Pulmonary artery endothelial cell (primary cell): ENCODE measurements at places on chromosomes 4 and X. TPM values are rescaled to one million over a fixed set of nuclear protein-coding genes. Genes with fewer than 3 reads are reported as not detected.

The COL25A1 gene
- 0.14 and 4.0 TPM in 2 replicates for total RNA-seq

The ZNF711 gene
- total RNA-seq, result 3.6 and 5.3 TPM in 2 replicates

GRCh38 chr4:70251945-70252277, 9.5 kb downstream of the CSN3 start:
- DNase-seq, result no peak

DNA sequence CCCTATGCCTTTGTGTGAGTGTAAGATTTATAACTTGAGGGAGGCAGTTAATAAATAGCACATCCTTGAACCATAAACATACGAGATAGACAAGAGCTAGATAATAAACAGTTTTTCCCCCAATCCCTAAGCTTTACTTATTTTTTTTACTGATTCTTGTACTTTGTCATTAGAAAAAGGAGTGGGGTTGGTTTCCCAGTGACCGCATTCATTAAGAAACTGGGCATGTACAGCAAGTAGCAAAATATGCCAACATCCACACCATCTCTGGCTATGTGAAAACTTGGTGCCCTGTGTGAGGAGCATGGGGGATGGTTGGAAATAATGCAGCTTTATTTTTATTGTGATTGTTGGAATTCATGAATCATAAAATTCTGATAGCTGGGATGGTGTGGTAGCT, 176.2 kb downstream of the CBR4 start:
- no peak for DNase-seq

The MND1 gene
- 2.9 and 6.0 TPM in 2 replicates for total RNA-seq

DNA sequence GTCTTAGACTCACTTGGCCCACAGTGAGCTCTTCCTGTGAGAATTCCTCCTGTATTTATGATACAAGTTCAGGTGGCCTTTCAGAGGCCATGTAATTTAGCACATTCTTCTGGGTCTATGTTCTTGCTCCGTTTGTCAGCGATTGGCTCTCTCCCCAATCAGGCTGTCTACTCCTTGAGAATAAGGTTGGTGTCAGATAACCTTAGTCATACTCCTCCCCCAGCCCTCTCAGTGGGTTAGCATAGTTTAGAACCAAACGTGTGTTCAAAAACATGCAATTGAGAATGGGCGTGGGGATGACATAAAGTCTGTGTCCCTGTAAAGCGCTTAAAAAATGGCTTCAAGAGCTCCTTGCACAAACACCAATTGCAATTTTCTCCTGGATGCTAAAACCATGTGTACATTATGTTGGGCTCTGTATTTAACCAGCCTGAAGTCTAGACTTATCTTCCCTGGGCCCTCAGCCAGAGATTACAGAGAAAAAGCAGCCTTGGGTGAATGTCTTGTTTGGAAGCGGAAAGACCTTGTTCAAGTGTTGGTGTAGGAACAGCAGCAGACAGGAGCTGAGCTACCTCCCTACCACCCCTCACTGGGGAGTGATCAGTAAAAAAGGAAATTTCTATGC, 9.9 kb upstream of the CT47C1 start:
- no peak for DNase-seq

The PABPC1L2A gene
- total RNA-seq, result not detected in 2 replicates

The SLC9A6 gene
- 18.3 and 21.1 TPM in 2 replicates for total RNA-seq

DNA sequence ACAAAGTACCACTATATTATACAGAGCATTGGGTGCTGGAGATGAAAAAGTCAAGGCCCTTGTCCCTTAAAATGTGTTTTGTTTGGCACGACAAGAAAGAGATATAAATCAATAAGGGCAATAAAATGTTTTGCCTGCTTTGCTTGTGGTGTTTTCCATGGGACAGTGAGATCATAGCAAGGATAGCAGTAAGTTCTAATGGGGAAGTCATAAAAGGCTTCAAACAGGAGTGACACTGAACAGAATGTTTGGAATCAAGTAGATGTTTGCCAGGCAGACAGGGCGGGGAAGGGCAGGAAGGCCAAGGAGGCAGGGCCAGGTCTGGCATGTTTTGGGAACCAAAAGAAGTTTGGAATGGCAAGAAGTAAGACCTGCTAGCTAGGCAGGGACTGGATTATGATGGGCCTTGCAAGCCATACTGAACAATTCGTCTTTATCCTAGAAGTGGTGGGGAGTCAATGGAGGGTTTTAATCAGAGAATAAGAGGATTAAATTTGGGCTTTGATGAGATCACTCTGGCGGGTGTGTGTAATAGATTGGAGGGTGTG, 16.4 kb downstream of the FGF2 start:
- DNase-seq, result no peak

The BST1 gene
- 19.2 and 23.8 TPM in 2 replicates for total RNA-seq

The HTN1 gene
- total RNA-seq, result not detected in 2 replicates

- no peak for DNase-seq
These were observed 1256.5 kb downstream of the STIM2 start for GRCh38 chr4:28117084-28117682.
